ENCODE measurements at places on chromosomes 16 and 17. TPM values are rescaled to one million over a fixed set of nuclear protein-coding genes. Genes with fewer than 3 reads are reported as not detected.

DNA sequence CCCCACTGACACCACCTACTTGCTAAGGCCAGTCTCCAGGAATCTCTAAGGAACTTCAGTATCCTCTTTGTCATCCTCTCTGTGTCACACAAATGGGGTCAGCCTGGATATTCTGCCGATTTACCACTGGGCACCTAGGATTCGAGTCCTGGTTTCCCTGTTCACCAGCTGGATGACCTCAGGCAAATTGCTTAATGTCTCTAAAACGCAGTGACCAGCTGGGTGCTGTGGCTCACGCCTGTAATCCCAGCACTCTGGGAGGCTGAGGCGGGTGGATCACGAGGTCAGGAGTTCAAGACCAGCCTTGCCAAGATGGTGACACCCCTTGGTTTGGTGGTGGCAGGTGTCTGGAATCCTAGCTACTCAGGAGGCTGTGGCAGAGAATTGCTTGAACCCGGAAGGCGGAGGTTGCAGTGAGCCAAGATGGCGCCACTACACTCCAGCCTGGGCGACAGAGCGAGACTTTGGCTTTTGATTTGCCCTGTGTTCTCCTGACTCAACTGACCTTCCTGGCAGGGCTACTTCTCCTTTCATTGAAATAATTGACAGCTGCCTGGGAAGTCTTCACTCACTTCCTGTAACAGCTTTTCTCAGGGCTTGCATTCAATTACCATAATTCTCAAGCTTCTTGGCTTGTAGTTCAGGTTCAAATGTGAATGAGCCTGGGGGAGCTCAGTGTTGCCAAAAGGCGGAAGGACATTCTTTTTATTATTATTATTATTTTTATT lies 15.4 kb downstream of the SYCE1L start:
- no peak for DNase-seq

DNA sequence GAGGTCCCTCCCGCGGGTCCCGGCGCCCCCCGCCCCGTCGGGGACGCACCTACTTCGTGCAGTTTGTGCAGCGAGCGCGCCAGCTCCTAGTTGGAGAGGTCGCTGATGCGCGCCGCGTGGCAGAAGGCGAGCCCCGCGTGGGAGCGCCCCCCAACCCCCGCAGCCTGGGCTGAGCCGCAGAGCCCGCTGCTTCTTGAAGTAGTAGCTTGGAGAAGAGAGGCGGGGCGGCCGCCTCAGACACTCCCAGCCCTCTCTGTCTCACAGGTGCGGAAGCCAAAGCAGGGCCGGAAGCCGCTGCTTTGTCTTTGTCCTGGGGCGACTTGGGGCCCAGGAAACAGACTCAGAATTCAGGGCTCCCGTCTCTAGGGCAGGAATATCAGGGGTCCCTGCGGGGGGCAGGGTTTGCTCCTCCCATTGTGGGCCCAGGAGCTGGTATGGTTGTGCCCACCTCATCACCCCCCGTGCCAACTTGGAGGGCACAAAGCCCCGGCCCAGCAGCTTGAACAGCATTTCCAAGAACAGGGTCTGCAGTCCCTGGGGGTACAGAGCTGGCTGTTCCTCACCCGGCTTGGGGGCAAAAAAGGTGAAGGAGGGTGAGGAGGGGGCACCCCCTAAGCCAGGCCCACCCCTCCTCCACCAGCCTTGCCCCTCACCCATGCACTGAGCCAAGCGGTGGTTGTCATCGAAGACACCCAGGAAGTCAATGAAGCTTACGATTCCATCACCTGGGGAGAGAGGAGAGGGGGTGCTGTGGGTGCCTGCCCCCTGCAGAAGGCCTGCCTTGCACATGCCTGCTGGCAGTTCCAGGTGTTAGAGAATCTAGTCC lies 13.5 kb downstream of the SPATA32 start:
- DNase-seq, result no peak

The TEX14 gene
- polyA plus RNA-seq, result 0.02 TPM

- peak; percentile 64 for DNase-seq
These were observed 65.7 kb downstream of the CENPV start for GRCh38 chr17:16287563-16288027.

The JPH3 gene
- not detected for polyA plus RNA-seq

All from AG04450 (cell line).